Activated naive CD8-positive, alpha-beta T cell treated with anti-CD3 and anti-CD28 coated beads, Interleukin-2, amount 10 ng/mL, durations not matched to agents 7 days and 5 days (primary cell): ENCODE measurements at places on chromosomes 6 and 20.
A peak's percentile ranks its signal among the peaks of the same experiment; 100 is the strongest.

- H3K27ac ChIP-seq: no peak overlapping the region
- H3K36me3 ChIP-seq: no peaks in the 10 kb centered on the region
- no peak for DNase-seq
- no peaks in the 10 kb centered on the region for H3K27me3 ChIP-seq
- no peak overlapping the region for H3K4me3 ChIP-seq
- no peaks in the 10 kb centered on the region for H3K4me1 ChIP-seq
These were observed 90.9 kb upstream of the SOX4 start for GRCh38 chr6:21502682-21503081.

DNA sequence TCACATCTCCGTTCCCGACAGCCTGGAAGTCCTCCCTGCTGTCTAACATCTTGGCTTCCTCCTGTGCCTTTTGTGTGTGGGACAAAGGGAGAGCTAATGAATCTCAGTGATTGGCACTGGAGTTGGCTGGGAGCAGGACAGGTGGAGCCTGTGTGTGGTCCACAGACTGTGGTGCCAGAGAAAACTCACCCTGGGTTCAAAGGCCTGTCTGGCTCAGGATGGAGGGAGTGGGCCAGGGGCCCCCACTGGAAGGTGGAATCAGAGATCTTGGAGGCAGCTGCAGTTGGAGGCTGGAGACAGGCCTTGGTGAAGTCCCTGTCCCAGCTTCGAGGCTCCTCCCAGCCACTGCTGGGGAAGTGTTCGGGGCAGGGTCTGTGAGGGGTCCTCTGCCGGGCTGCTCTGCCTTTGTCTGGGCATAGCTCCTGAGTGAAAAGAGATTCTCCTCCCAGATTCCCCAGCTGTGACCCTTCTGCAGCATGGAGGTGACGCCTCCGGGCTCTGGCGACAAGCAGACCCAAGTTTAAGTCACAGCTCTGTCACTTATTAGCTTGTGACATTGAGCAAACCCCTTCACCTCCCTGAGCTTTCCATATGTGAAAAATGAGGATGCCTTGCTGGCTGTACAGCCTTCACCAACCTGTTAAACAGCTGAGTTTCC lies 13.9 kb upstream of the ITPR3 start:
- H3K4me3 ChIP-seq: no peak overlapping the region
- H3K27me3 ChIP-seq: peaks cover 8% of the 10 kb centered on the region
- DNase-seq: no peak
- no peaks in the 10 kb centered on the region for H3K36me3 ChIP-seq

- no peak overlapping the region for H3K4me3 ChIP-seq
- H3K27me3 ChIP-seq: peaks cover 23% of the 10 kb centered on the region
- DNase-seq: no peak
- no peak overlapping the region for H3K27ac ChIP-seq
- H3K4me1 ChIP-seq: peaks cover 5% of the 10 kb centered on the region
- H3K36me3 ChIP-seq: no peaks in the 10 kb centered on the region
These were observed 47.0 kb upstream of the PRND start for GRCh38 chr20:4674672-4675071.

DNA sequence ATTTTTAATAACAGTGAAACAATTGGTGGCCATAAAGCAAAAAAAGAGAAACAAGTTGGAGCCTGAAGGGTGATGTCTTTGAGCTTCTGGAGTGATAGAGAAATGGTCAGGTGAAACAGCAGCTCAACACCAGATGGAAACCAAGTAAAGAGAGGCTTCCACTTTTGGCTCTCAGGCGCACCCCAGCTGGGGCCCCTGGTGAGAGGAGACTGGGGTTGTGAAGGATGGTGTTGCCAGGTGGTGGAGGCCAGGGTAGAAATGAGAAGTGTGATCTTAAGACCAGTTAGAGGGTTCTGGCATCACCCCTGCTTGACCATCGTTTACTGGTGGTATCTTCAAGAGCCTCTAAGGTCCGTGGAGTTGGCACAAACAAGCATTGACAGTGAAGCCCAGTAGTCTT lies 126.0 kb upstream of the AKIRIN2 start:
- no peak for DNase-seq
- H3K4me3 ChIP-seq: no peak overlapping the region
- no peak overlapping the region for H3K27ac ChIP-seq
- H3K4me1 ChIP-seq: peaks cover 5% of the 10 kb centered on the region
- H3K36me3 ChIP-seq: no peaks in the 10 kb centered on the region

GRCh38 chr20:50563133-50563944 lies 53.2 kb downstream of the PTPN1 start:
- no peak overlapping the region for H3K4me3 ChIP-seq
- no peaks in the 10 kb centered on the region for H3K27me3 ChIP-seq
- no peak for DNase-seq
- peaks cover 36% of the 10 kb centered on the region for H3K36me3 ChIP-seq

DNA sequence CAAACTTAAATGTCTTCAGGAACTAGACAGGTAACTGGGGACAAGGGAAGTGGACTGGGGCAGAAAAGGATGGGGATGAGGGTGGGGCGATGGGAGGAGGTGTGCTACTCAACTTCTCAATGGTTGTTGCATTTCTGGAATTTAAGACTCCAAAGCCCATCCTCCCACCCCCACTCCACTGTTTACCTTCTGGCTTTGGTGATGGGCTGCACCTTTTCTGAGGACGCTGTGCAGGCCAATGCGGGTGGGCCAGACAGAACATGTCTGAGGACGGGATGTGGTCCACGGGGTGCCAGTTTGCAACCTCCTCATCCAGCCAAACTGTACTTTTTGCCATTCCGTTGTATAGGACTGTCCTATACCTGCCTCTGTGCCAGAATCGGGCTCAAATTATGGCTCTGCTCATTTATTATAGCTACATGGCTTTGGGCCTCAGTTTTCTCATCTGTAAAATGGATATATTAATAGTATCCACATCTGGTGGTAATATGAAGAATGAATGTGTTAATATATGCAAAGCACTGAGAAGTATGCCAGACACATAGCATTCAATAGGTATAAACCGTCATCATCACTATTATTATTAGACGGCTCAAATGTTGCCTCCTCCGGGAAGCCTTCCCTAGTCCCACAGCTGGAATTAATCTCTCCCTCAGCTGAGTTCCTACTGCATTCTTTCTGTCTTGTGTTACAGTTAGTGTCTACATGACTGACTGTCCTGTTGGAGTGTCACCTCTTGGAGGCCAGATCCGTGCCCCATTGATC lies 31.0 kb upstream of the VEGFA start:
- no peaks in the 10 kb centered on the region for H3K36me3 ChIP-seq
- no peak overlapping the region for H3K27ac ChIP-seq
- DNase-seq: no peak
- peaks cover 3% of the 10 kb centered on the region for H3K27me3 ChIP-seq
- H3K4me3 ChIP-seq: no peak overlapping the region

DNA sequence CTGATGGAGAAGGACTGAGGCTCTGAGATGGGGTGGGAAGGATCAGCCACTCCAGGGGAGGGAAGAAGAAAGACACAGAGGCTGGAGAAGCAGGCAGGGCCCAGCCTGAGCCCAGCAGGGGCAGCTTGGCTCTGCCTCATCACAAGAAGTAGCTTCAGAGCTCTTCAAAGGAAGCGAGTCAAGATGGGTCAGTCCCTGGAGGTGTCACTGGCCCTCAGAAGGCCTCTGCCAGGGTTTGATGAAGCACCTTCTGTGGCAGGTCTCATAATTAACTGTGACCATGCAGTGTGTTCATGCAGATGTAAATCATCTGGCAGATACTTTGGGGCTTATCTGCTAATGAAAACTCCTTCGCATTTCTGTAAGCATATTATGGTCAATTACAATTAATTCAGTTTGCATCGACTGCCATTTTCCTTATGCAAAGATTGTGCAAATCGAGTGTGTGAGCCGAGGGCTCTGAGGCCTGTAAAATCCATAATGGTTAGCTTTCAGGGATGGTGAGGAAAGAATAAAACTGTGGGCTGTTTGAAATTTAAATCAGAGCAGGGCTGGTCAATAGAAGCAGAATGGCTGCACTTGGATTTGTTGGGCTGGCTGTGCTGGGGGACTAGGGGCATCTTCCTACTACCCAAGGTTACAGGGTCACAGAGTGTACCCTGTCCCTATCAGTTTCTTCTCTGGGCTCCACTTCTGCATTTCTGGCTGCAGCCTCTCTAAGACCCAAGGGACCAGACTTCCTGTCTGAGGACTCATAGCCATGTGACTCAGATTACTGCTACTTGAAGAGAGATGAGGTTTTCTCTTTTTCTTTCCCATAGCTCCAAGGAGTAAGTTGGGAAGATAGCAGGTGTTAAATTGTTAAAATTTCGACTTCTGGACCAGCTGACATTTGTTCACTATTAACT lies 376.6 kb downstream of the DHX35 start:
- no peaks in the 10 kb centered on the region for H3K36me3 ChIP-seq
- H3K4me3 ChIP-seq: no peak overlapping the region
- peaks cover 1% of the 10 kb centered on the region for H3K4me1 ChIP-seq
- no peaks in the 10 kb centered on the region for H3K27me3 ChIP-seq

- DNase-seq: no peak
- H3K36me3 ChIP-seq: no peaks in the 10 kb centered on the region
- H3K27ac ChIP-seq: no peak overlapping the region
- no peaks in the 10 kb centered on the region for H3K27me3 ChIP-seq
These were observed 454.9 kb upstream of the JAG1 start for GRCh38 chr20:11128721-11129120.

DNA sequence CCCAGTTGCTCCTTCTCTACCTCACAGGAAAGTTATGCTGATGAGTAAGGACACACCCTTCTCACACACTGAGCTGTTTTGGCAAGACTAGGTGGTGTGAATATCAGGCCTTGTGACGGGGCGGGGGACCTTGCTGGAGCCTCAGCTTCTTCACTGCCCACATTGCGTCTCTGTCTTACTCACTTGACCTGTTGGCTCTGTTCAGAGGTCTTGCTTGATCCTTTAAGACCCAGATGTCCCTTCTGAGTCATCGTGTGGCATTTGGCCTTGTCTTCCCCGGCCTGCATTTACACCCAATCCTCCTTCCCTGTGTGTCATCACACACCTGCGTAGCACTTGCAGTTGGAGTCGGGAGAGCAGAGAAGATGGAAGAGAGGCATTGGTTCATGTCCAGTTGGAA lies 8.3 kb upstream of the PRND start:
- peaks cover 10% of the 10 kb centered on the region for H3K27me3 ChIP-seq
- H3K4me1 ChIP-seq: peaks cover 9% of the 10 kb centered on the region
- H3K36me3 ChIP-seq: peaks cover 5% of the 10 kb centered on the region
- H3K4me3 ChIP-seq: no peak overlapping the region

- H3K4me3 ChIP-seq: no peak overlapping the region
- no peak for DNase-seq
- no peaks in the 10 kb centered on the region for H3K4me1 ChIP-seq
- no peaks in the 10 kb centered on the region for H3K36me3 ChIP-seq
- H3K27me3 ChIP-seq: no peaks in the 10 kb centered on the region
These were observed 517.3 kb upstream of the PTCHD4 start for GRCh38 chr6:48628316-48628715.

DNA sequence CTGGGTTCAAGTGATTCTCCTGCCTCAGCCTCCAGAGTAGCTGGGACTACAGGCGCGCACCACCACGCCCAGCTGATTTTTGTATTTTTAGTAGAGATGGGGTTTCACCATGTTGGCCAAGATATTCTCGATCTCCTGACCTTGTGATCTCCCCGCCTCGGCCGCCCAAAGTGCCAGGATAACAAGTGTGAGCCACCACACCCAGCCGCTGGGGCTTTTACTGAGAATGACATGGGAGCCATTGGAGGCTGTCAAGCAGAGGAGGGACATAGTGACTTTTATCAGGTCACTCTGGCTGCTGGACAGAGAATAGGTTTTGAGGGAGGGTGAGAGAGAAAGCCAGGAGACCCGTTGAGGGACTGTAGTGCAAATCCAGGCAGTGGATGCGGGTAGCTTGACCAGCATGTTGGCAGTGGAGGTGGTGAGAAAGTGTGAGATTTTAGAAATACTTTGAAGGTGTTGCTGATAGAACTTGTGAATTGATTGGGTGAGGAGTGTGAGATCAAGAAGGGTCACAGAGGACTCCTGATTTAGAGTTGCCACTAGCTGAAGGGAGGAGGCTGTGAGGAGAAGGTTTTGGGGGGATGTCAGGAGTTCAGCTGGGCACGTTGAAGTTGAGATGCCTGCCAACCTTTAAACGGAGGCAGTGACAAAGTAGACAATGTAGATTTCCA lies 14.7 kb downstream of the ZNF341 start:
- no peak overlapping the region for H3K4me3 ChIP-seq
- no peaks in the 10 kb centered on the region for H3K27me3 ChIP-seq
- peaks cover 8% of the 10 kb centered on the region for H3K4me1 ChIP-seq

DNA sequence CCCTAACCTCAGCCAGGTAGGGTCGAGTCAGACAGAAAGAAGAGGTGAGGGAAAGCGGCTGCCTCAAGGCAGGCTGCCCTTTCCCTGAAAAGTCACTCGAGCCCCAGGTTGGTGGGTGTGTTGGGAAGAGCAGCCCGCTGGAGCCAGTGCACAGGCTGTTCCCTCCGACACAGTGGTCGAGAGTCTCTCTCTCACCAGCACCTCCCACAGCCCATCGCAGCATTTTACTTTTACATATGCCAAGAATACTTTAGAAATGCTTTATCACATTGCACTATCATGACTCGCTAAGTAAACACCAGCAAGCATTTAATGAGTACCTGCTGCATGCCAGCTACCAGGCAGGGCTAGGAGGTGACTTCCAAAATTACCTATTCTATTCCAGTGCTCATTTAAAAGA lies 1.7 kb downstream of the PRPH2 start:
- DNase-seq: no peak
- no peaks in the 10 kb centered on the region for H3K4me1 ChIP-seq
- H3K27ac ChIP-seq: no peak overlapping the region
- no peak overlapping the region for H3K4me3 ChIP-seq
- H3K27me3 ChIP-seq: peaks cover 6% of the 10 kb centered on the region

- no peaks in the 10 kb centered on the region for H3K4me1 ChIP-seq
- H3K36me3 ChIP-seq: no peaks in the 10 kb centered on the region
- no peak overlapping the region for H3K27ac ChIP-seq
These were observed 474.1 kb upstream of the BTBD3 start for GRCh38 chr20:11443382-11444119.

DNA sequence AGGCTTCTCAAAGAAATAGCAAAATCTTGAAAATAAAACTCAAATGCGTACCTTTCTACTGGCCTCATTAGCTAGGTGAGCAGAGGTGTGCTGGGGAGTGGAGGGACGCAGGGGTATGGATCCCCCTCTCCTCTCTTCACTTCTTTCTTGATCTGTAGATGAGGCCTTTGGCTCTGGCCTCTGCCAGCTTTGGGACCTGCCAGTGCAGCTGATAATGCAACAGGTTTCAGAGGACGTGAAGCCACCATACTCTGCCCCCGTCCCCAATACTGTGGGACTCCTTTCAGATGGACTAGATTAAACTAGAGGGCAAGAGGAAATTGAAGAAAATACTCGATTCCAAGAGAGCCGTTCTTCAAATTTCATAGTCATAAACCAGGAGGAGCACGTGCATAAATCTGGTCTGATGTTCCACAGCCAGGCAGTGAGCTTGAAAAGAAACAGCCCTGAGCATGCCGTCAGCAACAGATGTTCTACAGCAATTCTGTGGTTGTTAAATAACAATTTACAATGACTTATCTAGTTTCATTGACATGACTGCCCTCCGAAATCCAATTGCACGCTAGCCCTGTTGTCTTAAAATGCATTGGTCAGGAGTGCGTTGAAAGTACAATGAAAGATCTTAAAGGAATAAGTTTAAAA lies 245.3 kb upstream of the FOXQ1 start:
- no peak overlapping the region for H3K4me3 ChIP-seq
- H3K27me3 ChIP-seq: peaks cover 12% of the 10 kb centered on the region
- no peak for DNase-seq

- no peaks in the 10 kb centered on the region for H3K36me3 ChIP-seq
- H3K27ac ChIP-seq: no peak overlapping the region
- no peaks in the 10 kb centered on the region for H3K27me3 ChIP-seq
- no peaks in the 10 kb centered on the region for H3K4me1 ChIP-seq
- no peak for DNase-seq
These were observed 292.1 kb downstream of the KHDC1L start for GRCh38 chr6:72933233-72933632.

- H3K4me3 ChIP-seq: peak overlapping the region; percentile 9
- no peak for DNase-seq
- H3K4me1 ChIP-seq: peaks cover 13% of the 10 kb centered on the region
- H3K36me3 ChIP-seq: no peaks in the 10 kb centered on the region
- H3K27me3 ChIP-seq: peaks cover 13% of the 10 kb centered on the region
- H3K27ac ChIP-seq: no peak overlapping the region
These were observed 309.3 kb downstream of the PRL start for GRCh38 chr6:21987501-21987957.
